Activated naive CD8-positive, alpha-beta T cell treated with anti-CD3 and anti-CD28 coated beads, Interleukin-2, amount 50 U/mL, for 16 hours (primary cell): ENCODE measurements at places on chromosomes 12 and 14.

- no peak for DNase-seq
These were observed 14.9 kb upstream of the MYH7 start for GRCh38 chr14:23450379-23450778.

DNA sequence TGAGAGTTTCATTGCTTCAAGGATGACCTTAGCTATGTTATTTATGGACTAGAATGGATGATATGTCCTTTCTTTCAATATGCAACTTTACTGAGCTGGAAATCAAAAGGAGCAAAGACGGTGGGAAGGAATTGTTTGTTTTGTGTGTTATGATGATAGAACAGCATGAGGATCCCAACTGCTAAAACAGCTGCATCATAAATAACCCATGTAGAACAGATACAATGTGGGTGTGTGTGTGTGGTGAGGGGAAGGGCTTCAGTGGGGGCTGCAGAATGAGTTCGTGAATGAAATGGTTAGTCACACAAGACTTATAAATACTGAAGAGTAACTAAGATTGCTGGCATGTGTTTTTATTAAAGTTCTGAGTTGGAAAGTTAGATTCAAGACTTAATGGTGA lies 80.1 kb downstream of the DACT1 start:
- DNase-seq: no peak

DNA sequence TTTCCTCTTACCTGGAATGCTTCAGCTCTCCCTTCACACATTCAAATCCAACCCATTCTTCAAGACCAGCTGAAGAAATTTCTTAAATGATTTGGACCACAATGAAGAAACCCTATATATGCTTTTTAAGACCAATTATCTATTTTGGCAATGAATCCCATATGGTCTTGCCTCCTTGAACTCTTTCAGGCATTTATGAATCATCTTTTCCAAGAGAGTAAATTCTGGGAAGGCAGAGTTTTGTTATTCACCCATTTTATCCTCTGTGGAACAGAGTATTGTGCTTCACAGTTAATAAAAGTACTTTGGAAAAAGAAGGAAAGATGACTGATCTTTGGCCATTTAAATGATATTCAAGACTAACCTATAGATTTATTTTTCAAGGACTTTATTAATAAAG lies 14.0 kb downstream of the GIT2 start:
- no peak for DNase-seq

DNA sequence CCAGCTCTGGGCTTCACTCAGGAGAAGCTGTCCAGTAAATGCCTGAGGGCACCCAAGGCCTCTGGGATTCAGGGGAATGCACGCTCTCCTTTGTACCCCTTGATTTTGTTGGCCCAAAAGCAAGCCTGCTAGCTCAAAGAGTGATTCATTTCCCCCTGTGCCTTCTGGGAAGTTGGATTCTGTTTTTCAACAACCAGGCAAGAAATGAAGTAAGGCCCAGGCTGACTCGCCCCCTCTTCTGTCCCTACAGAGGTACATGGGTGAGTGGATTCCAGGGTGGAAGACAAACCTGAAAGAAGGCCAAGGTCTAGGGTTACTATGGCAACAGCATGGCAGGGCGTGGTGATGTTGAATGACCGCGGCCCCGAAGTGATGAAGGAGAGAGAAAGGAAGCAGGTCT lies 9.3 kb upstream of the SERPINA5 start:
- no peak for DNase-seq

DNA sequence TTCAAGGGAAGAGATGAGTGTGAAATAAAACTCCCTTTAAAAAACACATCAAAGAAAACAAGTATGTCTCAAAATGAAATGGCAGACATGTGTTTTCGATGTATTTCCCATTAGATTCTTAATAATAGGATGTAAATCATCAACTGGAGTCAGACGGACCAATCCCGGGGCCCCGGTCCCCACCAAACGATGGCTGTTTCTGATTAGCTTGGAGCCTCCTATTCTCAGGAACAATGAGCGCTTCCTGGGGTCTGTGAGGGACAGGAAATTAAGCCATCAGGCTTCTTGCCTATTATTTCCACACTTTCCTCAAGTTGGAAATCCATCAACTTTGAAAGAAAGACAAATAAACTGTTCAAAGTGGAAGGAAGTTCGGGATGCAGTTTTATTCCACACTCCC lies 179.4 kb downstream of the EFCAB11 start:
- no peak for DNase-seq

GRCh38 chr12:81167694-81168093 lies 89.8 kb downstream of the ACSS3 start:
- DNase-seq: no peak

DNA sequence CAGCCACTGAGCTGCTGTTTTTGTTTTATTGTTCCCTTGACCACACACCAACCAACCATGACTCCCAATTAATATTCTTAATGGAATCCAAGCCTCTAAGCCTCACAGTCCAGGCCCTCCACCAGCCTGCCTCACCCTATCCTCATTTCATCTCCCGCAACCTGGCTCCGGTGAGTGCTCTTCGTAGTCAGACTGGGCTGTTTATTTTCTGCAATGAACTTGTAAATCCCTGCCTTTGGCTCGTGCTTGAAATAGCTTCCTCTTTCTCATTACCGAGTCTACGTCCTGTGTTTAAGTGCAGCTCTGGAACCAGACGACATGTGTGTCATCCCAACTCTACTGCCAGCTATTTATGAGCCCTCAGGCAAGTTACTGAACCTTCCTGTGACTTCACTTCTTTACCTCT lies 12.4 kb upstream of the ETFBKMT start:
- DNase-seq: no peak

DNA sequence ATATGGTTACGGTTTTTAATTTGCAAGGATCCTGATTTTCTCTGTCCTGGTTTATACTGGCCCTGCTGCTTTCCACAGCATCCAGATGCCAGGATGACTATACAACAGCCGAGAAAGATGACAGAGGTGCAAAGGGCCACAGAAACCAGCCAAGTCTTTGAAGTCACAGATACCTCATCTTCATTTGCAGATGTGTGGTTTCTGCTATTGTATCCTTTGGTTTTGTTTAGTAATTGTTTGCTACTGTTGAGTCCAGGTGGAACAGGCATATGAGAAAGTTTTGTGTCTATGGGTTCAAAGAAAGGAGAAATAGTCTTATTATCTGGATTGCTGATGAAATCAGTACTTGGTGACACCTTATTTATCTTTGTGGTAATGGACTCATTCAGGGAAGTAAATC lies 17.3 kb upstream of the KLHL42 start:
- DNase-seq: no peak

- no peak for DNase-seq
These were observed 89.7 kb downstream of the ASCL4 start for GRCh38 chr12:107864235-107864634.

- DNase-seq: no peak
These were observed 66.3 kb downstream of the CKB start for GRCh38 chr14:103456167-103456835.

GRCh38 chr12:113149361-113150150 lies at the start of gene CFAP73:
Gene CFAP73 (plus strand): TSS chr12:113149724. CDS start chr12:113149858, 134 bp downstream.
- DNase-seq: no peak

- DNase-seq: no peak
These were observed 141.6 kb downstream of the ITPR2 start for GRCh38 chr12:26691234-26691970.

DNA sequence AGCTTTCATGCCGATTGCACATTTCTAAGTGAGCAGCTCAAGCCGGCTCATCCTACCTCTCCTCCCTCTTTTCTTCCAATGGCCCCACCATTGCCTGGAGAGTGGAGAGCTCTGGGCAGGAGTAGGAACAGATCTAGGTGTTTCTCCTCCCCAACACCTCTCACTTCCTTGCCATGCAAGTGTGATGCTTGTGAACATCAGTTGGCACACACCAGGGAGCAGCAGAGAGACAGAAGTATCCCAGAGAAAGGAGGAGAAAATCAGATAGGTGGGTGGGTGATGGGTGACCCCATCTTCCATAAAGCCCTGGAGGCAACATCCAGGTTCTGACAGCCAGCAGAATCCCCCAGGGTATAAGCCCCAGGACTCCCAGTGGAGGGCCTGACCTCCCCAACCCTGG lies 27.8 kb downstream of the NPC2 start:
- no peak for DNase-seq

- DNase-seq: no peak
These were observed 41.0 kb upstream of the PLEKHG3 start for GRCh38 chr14:64663174-64663573.

- DNase-seq: no peak
These were observed 10.4 kb downstream of the SERPINA1 start for GRCh38 chr14:94377866-94378470.

DNA sequence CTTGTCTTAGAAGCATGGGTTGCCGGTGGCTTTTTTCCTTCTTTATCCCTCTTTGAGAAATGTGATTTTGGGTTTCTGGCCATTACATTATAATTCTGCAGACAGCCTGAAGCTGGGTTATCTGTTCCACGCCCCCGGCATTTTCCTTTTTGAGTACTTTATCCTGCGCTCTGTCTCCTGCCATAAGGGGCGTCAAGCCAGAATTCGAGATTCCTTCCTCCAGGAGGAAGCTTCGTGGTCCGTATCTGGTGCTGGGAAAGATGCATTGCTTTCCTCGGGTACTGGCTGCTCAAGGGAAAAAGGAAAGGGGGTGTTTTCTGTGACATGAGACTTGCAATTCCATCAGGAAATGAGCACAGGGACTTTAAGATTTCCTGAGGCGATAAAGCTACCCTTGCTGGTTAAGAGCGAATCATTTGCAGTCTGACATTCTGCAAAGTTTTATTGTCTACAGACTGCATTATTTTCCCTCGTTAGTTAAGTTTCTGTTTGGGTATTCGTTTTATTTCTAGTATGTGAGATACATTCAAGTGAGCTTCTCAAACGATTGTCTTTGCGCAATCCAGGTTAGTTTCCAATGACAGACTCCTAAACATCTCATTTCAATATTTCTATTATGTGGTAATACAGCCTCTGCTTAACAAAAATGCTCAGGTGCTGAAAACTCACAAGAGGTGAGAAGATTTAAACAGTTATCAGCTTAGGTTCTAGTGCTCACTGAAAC lies 694 bp downstream of the AKAP5 start:
- no peak for DNase-seq

DNA sequence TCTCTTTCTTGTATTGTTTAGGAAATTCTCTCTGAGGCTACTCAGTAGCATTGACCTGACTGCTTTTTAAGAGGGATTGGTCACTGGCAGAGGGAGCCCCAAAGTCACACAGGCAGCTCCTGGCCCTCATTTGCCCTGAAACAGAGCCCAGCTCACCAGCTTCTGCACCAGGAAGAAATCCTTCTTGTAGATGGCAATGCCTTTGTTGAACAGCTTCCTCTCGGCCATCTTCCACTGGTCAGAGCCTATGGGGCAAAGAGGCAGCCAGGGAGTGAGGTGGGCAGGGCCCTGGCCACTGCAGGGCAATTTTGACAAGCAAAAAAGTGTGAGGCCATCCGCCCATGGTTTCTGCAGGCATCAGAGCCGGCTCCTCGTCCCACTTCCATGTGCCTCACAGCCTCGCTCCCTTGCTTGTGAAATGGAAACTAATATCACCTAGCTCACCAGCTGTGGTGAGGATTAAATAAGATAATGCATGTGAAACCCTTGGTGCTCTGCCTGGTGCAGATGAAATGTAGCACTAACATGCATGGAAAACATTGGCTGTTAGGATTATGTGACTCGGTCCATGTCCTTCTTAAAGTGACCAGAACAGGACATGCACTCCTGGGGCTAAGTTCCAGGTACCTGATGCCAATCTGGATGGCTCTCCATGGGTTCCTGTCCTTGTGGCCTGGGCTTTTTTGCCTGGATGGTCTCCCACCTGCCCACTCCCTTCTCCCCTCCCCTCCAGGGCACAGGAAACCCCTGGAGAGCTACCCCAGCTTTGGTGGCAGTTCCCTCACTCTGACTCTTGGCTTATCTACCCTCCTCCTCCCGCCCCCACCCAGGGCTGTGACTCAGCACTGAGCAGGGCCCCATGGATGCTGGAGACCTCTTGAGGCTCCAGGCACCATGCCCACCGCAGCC lies 11.2 kb upstream of the PNMA1 start:
- DNase-seq: no peak

- peak; percentile 55 for DNase-seq
These were observed 39.7 kb upstream of the GZMB start for GRCh38 chr14:24673534-24674203.

GRCh38 chr12:127558361-127558760 lies 708.6 kb upstream of the TMEM132C start:
- no peak for DNase-seq

- no peak for DNase-seq
These were observed 187.7 kb downstream of the PHETA1 start for GRCh38 chr12:111181143-111181726.

DNA sequence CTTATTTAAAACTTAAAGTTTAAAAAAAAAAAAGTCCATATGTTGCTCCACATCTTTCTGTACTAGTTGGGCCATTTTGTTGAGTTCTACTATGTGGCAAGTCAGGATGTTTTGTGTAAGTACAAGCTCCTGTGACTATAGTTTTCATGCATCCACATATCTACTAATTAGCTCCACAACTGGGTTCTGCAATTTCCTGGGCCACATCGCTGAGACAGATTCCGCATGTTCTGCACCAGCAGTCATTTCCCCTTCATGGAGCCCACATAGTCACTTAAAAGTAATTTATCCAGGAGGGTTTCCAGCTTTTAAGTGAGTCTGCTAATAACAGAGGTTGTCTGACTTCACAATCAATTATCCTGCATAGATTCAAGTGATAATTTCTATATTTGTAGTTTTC lies 461.4 kb downstream of the ZFP36L1 start:
- DNase-seq: no peak

DNA sequence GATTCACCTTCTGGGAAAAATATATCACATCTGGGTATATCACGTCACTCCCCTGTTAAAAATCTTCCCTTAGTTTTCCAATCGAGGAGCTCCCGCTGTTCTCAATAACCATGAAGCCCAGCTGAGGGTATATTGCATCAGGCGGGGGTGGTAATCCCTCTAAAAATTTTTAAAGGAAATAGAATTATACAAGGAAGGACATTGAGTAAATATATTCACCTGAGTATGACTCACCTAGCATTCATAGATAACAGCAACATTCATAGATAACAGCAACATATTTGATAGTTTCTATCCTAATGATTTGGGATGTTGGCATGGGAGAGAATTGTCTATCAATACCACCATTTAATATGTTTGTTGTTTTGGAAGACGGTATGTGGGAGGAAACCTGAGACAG lies 473.6 kb downstream of the RMST start:
- DNase-seq: no peak

DNA sequence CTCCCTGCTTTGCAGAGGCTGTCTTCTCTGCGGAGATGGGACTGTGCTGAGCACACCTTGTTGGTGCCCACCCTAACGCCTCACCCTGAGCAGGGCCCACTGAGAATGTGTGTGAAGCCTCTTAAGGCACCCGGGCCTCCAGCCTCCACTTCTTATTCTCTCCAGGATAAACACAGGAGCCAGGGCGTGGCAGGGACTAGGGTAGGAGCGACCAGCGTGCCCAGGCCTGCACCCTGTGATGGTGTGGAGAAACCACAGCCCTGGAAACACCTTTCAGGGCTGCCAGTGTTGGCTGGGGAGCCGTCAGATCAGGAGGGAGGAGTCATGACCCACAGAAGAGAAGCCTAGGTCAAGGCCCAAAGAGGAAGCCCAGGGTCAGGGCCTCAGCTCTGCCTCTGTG lies 41.3 kb downstream of the VDR start:
- DNase-seq: no peak
